ENCODE measurements at places on chromosomes 12 and 14. TPM values are rescaled to one million over a fixed set of nuclear protein-coding genes. Genes with fewer than 3 reads are reported as not detected.

GRCh38 chr12:108117163-108117849, 11.8 kb upstream of the WSCD2 start:
- no peak overlapping the region for H3K4me3 ChIP-seq
- no peaks in the 10 kb centered on the region for H3K36me3 ChIP-seq
- no peaks in the 10 kb centered on the region for H3K27me3 ChIP-seq
- no peak overlapping the region for H3K27ac ChIP-seq
- H3K4me1 ChIP-seq, result peaks cover 6% of the 10 kb centered on the region

Gene FOXM1
- 37.0 TPM for polyA plus RNA-seq

Gene FAM216A
- polyA plus RNA-seq, result 51.4 TPM

GRCh38 chr12:27953348-27953747, 19.2 kb downstream of the PTHLH start:
- no peaks in the 10 kb centered on the region for H3K4me1 ChIP-seq
- H3K36me3 ChIP-seq, result no peaks in the 10 kb centered on the region
- no peak overlapping the region for H3K27ac ChIP-seq
- H3K27me3 ChIP-seq, result no peaks in the 10 kb centered on the region
- H3K4me3 ChIP-seq, result no peak overlapping the region
- DNase-seq, result no peak

DNA sequence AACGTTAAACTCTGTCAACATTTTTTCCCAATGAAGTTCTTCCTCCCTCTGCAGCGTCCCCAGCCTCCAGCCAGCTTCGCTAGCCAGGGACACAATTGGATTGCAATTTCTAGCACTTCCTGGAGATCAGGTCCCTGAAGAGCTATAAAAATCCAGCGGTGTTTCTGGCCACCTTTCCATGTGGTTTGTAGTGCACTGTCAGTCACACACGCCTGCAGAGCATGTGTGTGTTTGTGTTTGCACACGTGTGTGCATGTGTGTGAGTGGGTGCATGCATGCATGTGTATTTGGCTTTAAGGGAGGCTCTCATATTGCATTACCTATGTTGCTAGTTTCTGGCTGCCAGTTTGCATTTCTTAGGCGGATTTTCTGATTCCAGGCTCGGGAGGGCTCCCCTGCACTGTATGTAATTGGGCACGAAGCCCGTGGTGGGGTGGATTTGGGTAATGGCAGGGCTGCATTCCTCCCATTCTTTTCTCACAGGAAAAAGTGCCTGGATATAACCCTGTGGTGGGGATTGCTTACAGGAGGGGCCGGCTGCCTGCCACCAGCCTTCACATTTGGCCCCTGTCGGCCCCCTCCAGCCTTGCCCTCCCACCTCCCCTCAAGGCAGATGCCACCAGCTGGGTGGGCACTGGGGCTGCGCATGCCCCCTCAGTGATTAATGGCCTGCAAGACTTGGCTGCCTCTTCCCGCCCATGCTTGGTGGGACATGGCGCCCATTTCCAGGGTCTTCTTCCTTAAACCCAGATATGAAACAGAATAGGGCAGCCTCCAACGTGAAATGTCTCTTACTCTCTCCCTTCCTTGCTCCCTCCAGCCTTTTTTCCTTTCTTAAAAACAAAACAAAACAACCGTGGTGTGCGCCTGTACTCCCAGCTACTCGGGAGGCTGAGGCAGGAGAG, 74.0 kb downstream of the TSPAN9 start:
- H3K36me3 ChIP-seq, result no peaks in the 10 kb centered on the region
- peaks cover 12% of the 10 kb centered on the region for H3K27me3 ChIP-seq
- H3K27ac ChIP-seq, result no peak overlapping the region
- DNase-seq, result no peak
- no peak overlapping the region for H3K4me3 ChIP-seq
- H3K4me1 ChIP-seq, result no peaks in the 10 kb centered on the region

Gene ARID2
- 10.9 TPM for polyA plus RNA-seq

GRCh38 chr14:66629499-66629898, 121.6 kb downstream of the GPHN start:
- no peak overlapping the region for H3K27ac ChIP-seq
- no peak overlapping the region for H3K4me3 ChIP-seq
- H3K4me1 ChIP-seq, result no peaks in the 10 kb centered on the region
- no peaks in the 10 kb centered on the region for H3K36me3 ChIP-seq
- H3K27me3 ChIP-seq, result no peaks in the 10 kb centered on the region

- no peaks in the 10 kb centered on the region for H3K27me3 ChIP-seq
- H3K4me3 ChIP-seq, result no peak overlapping the region
- H3K36me3 ChIP-seq, result peaks cover 8% of the 10 kb centered on the region
Observed at GRCh38 chr14:39310051-39310450, 76.3 kb downstream of the MIA2 start.

GRCh38 chr12:124286414-124286813, 8.5 kb upstream of the RFLNA start:
- H3K4me1 ChIP-seq, result no peaks in the 10 kb centered on the region
- no peak for DNase-seq
- H3K4me3 ChIP-seq, result no peak overlapping the region
- H3K36me3 ChIP-seq, result no peaks in the 10 kb centered on the region

GRCh38 chr14:58401587-58401986, 5.9 kb downstream of the TOMM20L start:
- no peaks in the 10 kb centered on the region for H3K4me1 ChIP-seq
- no peak overlapping the region for H3K27ac ChIP-seq
- no peak overlapping the region for H3K4me3 ChIP-seq
- no peak for DNase-seq
- no peaks in the 10 kb centered on the region for H3K36me3 ChIP-seq

Gene RNASE3
- polyA plus RNA-seq, result not detected

DNA sequence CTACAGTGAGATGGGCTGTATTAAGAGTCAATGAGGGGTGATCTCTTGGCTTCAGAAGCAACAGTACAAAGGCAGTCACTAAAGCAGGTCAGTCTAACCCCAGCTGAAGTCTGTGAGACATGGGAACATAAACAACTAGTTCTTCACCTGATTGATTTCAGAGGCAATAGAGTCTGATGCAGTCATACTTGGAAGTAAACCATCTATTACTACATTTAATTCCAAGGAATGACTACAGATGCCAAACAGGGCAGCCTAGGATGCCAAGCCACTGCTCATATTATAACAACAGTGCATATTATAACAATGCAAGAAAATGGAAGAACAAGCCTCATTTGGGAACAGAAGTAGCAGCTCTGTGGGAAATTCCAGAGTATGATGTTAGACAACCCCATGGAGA, 35.8 kb downstream of the GRIN2B start:
- H3K4me1 ChIP-seq, result no peaks in the 10 kb centered on the region
- no peak overlapping the region for H3K4me3 ChIP-seq
- DNase-seq, result no peak

DNA sequence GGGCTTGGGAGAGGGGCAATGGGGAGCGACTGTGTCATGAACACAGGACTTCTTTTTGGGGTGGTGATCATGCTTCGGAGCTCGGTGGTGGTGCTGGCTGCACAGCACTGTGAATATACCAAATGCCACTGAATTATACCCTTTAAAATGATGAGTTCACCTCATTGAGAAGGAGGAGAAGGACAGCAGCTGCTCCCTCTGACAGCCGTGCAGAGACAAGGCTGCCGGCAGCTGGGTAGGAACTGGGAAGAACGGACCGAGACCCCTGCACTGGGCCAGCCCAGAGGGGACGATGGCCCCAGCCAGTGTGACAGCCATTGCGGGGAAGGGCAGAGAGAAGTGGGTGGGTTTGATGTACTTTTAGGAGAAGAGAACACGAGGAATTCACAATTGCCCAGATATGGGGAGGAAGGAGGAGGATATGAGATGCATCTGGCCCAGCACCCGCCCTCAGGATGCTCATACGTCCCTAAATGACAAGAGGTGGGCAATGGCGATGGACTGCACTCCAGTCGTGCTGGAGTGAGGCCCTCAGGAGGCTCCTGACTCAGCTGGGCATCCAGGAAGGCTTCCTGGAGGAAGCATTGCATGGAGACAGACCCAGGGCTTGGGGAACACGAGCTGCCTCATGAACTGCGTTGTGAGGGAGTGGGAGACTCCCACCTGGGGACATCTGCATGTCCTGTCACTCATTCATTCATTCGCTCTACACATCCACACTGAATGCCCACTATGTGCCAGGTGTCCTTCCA, 64.3 kb upstream of the C14orf180 start:
- no peaks in the 10 kb centered on the region for H3K36me3 ChIP-seq
- no peaks in the 10 kb centered on the region for H3K27me3 ChIP-seq
- no peak for DNase-seq

DNA sequence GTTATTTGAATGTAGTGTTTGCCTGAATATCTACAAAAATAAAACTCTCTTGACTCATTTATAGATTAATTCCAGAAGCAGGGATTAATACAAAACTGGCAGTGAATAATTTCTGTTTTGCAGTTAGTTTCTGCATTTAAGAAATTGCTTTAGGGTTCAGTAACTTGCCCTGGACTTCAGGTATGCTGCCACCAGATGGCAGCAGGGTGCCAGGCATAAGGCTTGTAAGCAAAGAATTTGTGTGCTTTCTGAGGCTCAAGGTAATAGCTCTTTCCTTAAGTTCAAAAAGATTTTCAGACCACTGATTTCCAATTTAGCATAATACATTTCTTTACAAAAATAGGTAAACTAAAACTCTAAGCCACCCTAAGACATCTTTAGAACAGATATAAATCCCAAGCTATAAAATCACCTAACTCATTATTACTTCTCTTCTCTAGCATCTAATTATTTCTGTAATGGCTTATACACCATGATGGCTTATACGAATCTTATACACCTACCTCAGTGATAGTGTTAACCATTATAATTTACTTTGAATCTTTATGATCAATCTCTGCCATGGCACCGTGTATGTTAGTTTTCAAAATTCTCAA, 398.3 kb downstream of the APAF1 start:
- peaks cover 3% of the 10 kb centered on the region for H3K27me3 ChIP-seq
- H3K27ac ChIP-seq, result no peak overlapping the region
- peak; percentile 28 for DNase-seq
- H3K4me3 ChIP-seq, result no peak overlapping the region

DNA sequence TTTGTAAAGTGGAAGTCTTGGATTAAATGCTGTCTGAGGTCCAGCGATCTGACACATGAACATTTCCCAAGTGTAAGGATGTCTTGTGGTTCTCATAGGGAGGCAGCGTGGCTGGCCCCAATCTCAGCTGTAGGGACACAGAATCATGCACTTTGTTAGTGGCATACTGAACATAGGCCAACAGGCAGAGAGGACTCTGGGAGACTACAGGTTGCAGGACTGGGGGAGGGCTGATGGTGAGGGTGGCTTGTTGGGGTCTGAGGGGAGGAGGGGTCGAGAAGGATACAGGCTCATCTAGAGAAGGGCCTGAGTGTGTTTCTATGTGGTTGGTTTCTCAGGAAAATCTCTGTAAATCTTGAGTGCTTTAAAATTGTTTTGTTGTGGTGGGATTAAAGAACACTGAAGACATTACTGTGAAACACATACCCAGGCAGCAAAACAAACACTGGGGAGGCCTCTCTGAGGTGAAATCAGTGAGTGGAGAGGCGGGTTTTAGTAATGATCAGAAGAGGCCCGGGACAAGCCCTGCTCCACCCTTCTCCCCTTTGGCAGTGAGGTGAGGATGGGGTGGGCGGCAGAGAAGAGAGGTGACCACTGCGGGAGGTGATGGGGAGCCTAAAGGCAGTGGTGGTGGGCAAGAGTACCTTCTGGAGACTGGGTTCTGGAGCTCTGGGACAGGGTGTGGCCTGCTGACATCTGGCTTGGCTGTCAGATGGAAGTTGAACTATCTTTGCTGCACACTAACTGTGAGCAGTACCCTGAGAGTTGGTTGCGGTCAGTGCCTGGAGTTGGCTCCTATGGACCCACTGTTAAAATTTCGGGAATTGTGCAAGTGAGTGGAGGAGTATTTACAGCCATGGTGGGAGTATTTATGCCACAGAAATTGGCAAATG, 3.3 kb downstream of the NYNRIN start:
- no peak overlapping the region for H3K27ac ChIP-seq
- DNase-seq, result no peak
- no peaks in the 10 kb centered on the region for H3K36me3 ChIP-seq
- no peaks in the 10 kb centered on the region for H3K4me1 ChIP-seq

Gene ACSM4
- not detected for polyA plus RNA-seq

Gene NUAK1
- not detected for polyA plus RNA-seq

Gene LRRC23
- polyA plus RNA-seq, result 3.1 TPM

- DNase-seq, result no peak
- no peaks in the 10 kb centered on the region for H3K36me3 ChIP-seq
- H3K27me3 ChIP-seq, result peaks cover 2% of the 10 kb centered on the region
Observed at GRCh38 chr12:52534482-52534881, 14.3 kb upstream of the KRT5 start.

Gene ASCL1
- 31.1 TPM for polyA plus RNA-seq

Gene NAP1L1
- polyA plus RNA-seq, result 382 TPM

Gene CAPZA3
- not detected for polyA plus RNA-seq

GRCh38 chr14:77037215-77037937, 8.9 kb upstream of the IRF2BPL start:
- no peak overlapping the region for H3K4me3 ChIP-seq
- DNase-seq, result no peak
- peak overlapping the region; percentile 81 for H3K27ac ChIP-seq
- no peaks in the 10 kb centered on the region for H3K36me3 ChIP-seq

Gene ATL1
- polyA plus RNA-seq, result 0.84 TPM

DNA sequence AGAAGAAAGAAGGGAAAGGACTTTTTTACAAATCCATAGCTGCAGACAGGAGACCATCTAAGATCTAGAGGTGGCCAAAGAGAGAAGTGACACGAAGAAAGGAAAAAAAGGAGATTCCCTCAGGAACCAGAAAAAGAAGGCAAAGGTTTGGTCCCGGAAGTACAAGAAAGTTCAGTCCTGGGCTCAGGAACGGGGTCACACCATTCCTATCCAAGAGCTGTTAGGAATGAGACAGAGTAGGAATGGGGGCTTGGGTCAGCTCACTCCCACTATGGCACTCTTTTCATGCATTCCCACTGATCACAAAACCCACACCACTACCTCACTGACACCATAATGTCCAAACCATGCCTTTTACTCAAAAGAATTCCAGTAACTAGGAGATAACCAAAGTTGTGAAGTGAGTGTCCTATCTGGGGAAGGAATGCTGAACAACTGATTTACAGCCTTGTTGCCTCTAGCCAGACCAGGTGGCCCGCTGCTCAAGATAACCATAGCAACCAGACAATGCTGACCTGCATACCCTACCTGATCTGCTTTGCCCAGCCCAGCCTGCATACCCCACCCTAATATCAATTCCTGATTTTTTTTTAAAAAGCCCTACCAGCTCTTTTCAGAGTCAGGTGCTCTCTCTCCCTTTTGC, 8.4 kb downstream of the PPP2R3C start:
- H3K36me3 ChIP-seq, result peaks cover 11% of the 10 kb centered on the region
- H3K4me3 ChIP-seq, result no peak overlapping the region
- H3K4me1 ChIP-seq, result no peaks in the 10 kb centered on the region
- H3K27ac ChIP-seq, result no peak overlapping the region

DNA sequence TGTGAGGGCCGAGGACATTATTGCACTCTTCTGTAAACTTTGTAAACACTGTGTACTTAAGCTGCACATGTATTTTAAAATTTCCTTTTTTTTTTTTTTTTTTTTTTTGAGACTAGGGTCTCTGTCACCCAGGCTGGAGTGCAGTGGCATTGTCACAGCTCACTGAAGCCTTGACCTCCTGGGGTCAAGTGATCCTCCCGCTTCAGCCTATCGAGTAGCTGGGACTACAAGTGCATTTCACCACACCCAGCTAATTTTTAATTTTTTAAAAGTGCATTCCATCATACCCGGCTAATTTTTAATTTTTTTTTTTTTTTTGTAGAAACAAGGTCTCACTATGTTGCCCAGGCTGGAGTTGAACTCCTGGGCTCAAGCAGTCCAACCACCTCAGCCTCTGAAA, 42.4 kb downstream of the RASSF8 start:
- no peaks in the 10 kb centered on the region for H3K27me3 ChIP-seq
- DNase-seq, result no peak
- H3K36me3 ChIP-seq, result no peaks in the 10 kb centered on the region

Gene AVPR1A
- not detected for polyA plus RNA-seq

Gene MUCL1
- polyA plus RNA-seq, result not detected
